ENCODE measurements at places on chromosomes 1 and 21.

DNA sequence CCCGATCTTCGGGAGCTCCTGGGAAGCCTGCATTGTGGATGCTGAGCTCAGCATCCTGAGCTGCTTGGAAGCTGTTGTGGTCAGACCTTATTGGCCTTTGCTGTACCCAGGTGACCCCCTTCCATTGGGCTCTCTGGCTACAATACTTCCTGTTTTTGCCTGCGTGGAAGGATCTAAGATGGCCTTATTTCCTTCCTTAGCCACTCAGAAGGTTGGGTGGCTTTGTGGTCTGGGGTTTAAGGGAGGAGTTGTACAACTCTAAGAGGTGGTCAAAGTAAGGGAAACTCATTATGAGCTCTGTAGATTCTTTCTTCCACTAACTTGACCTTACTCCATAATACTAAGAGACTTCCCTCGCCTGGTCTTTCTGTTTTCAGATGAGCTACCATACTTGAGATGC lies 17.7 kb downstream of the PFKFB2 start:
- DNase-seq = no peak

- peak; percentile 18 for DNase-seq
Measured at GRCh38 chr1:186244825-186245224, 130.2 kb downstream of the TPR start.

- no peak for DNase-seq
Measured at GRCh38 chr1:13775916-13776315, 75.9 kb downstream of the PRDM2 start.

DNA sequence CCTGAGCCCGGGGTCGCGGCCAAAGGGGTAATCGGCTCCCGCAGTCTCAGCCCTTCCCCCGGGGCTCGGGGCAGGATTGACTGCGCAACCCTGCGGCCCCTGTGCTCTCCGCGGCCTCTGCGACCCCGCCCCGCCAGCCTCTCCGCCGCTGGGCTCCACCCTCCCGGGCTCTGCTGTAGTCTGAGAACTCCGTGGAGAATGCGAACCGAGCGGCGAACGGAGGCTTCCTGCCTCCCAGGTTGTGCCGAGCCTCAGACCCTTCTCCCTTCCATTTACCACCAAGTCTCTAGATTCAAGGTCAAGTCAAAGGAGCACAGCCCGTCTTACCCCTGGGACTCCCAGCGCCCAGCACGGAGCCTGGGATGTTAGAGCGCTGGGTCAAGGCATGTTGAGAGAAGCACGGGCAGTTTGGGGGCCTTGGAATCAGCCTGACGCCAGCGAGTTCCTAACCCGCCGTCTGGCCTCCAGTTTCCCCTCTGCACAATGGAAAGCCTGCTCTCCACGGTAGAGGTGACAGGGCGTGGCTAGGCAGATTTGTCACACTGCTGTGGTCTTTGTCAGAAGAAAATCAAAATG lies 3.0 kb downstream of the ATP2B4 start:
- DNase-seq = no peak

- DNase-seq = no peak
Measured at GRCh38 chr1:234528074-234528865, 49.3 kb upstream of the TARBP1 start.

GRCh38 chr1:16612332-16613172 lies 812 bp downstream of the NBPF1 start:
- DNase-seq = peak; percentile 68

DNA sequence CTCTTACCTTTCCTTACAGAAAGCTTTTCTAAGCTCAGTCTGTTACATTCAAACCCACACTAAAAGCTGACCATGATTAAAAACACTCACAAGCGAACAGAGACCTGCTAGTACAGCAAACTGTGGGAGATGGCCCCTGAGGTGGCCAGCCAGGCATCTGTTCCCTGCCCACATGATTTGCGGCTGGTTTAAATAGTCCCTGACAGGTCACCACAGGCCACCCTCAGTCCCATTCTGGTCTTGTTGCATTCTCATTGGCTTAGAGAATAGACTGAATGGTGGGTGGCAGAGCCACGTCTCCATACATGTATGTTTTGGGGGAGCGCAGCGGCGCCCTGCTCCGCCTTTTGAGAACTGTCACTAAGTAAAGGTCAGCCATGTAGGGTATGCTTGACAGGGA lies 2.3 kb upstream of the ACTA1 start:
- no peak for DNase-seq

DNA sequence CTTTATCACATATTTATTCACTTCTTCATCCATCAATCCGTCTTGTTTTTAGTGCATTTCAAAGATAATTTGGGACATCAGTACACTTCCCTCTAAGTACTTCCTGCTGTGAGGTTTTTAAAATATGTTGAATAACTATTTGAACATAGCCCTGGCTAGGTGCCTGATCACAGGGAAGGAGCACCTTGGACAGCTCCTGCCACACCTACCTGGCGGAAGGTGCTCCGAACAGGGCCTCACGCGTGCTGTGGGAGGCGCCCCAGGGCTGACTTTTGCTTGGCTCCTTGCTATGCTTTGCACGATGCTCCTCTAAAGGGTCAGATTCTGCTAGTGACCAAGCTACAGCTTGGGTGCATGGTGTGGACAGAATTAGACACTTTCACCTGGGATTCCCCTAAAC lies 4.9 kb upstream of the ATXN7L2 start:
- DNase-seq = peak; percentile 52

DNA sequence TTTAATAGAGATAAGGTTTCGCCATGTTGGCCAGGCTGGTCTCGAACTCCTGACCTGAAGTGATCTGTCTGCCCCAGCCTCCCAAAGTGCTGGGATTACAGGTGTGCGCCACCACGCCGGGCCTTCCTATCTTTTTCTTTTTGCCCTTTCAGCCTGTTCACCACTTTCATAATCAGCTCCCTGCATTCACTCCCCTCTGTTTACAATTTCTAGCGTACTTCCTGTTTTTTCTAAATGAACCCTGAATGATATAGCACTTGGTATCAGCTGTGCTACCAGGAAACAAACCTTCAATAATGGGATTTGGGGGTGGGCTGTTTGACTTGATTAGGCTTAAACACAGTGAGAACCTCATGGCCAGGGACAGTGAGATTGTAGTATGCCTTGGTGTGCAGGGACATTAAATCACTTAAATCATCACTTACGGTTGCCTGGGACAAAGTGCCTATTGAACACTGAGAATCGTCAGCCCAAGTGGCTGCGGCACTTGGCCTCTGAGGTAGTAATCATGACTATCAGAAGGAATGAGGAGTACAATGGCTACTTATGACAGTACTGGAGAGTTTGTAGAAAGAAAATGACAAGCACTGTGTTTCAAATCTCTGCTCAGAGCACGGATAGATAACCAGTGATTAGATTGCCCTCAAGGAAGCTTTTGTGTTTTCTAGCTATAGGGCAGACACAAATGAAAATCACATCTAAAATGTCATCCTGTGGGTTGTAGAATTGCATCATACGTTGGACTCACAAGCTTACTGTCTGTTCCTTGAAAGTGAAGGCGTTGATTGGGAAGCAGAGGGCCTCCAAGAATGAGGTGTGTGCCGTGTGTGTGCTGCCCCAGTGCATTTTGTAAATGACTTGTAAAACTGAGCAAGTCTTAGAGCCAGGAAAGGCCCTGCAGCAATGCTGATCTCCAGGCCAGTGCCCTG lies 661.8 kb downstream of the MATN1 start:
- no peak for DNase-seq

GRCh38 chr1:118711356-118711755 lies 276.8 kb downstream of the TBX15 start:
- DNase-seq = no peak

DNA sequence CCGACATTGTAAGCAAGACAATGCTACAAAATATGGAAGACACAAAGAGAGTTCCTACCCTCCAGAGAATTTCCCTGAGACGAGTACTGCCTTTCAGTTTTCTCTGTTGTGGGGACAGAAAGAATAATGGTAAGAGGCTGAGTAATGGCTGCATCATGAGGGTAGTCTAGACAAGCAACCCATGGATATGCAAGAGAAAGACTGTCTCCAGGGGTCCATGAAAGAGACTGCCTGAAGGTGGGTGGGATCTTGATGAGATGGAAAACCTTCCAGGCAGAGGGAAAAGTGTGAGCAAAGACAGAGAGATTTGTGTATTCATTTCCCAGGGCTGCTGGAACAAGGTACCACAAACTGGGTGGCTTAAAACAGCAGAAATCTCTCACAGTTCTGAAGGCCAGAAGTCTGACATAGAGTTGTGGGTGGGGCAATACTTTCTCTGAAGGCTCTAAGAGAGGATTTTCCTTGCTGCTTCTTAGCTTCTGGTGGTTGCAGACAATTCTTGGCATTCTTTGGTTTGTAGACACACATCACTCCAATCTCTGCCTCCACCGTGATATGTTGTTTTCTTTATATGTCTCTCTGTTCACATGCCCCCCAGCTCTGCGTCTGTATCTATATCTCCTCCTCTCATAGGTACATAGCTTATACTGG lies 41.4 kb downstream of the ANP32E start:
- no peak for DNase-seq

DNA sequence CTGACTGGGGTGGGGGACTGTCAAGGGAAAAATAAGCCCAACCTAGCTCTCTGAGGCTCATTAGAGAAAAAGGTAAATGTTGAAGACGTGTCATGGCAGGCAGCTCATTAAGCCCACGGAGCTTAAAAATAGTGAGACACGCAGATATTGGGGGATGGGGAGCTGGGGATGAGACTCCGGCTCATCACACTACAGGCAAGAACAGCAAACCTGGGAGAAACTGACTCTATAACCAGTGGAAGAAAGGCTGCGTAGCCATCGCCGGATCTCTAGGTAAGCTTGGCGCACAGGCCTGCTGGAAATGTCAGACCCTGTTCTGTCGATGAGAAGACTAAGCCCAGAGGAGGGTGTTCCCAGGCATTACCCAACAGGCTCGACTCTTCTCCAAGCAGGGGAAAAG lies 78.0 kb downstream of the SYT2 start:
- no peak for DNase-seq

- peak; percentile 11 for DNase-seq
Measured at GRCh38 chr1:40315795-40316594, 1.1 kb downstream of the COL9A2 start.

- no peak for DNase-seq
Measured at GRCh38 chr1:192844360-192844759, 35.5 kb downstream of the RGS2 start.

GRCh38 chr1:52659356-52659755 lies 26.4 kb downstream of the SHISAL2A start:
- peak; percentile 82 for DNase-seq

GRCh38 chr1:42730988-42731387 lies 9.0 kb downstream of the CLDN19 start:
- DNase-seq = peak; percentile 62

GRCh38 chr1:88973520-88974137 lies 18.8 kb downstream of the KYAT3 start:
- peak; percentile 53 for DNase-seq

DNA sequence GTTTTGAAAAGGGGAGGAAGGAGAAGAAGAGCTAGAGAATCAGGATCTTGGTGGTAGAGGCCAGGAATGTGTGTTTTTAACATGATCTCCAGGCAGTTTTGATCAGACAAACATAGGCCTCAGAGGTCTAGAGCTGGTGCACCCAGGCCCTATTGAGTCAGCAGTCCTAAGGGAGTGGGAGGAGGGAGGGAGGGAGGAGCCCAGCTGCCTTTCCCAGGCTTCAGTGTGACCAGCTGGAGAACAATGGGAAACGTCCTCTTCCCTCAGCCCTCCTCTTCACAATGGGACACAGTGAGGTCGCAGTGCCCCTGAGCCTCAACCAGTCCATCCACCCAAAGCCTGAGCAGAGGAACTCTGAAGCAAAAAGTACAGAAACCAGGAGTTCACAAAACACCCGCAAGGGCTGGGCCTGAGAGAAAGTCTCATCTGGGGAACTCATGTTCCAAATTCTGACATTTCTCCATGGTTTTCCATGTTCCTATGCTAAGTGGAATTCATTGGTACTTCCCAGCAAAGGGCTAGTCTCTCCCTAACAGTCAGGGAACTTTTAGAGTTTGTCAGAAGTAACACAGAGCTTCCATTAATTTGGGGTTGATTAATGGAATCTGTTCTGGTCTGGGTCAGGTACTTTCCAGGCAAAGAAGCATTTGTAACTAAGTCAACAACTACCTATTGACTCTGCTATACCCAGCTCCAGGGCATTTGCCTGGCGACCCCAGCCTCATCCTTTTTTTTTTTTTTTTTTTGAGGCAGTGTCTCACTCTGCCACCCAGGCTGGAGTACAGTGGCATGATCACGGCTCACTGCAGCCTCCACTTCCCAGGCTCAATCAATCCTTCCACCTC lies 37.5 kb downstream of the ELAPOR1 start:
- DNase-seq = peak; percentile 66

DNA sequence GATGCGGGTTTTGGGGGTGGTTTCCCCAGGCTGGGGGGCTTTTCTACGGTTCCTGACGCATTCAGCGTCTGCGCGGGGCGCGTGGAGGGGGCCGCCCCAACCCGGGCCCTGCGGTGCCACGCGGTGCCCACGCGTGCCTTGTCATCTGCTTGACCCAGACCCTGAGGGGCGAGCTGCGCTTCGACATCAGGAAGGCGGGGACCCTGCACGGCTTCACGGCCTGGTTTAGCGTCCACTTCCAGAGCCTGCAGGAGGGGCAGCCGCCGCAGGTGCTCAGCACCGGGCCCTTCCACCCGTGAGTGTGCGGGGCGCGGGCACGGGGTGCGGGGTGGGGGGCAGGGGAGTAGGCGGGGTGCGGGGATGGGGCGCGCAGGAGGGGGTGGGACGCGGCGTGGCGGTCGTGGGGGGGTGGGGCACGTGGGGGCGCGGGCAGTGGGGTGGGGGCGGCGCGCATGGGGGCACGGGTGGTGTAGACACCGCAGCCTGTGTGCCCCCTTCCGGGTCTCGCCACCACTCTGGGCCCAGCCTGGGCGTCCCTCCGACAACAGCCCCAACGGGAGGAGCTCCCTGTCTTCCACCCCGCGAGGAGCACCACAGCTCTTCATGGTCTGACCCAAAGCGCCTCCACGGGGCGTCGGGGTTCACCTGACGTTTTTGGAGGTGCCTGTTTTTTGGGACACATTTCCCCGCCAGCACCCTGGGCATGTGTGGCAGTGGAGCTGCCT lies 26.3 kb downstream of the PRMT2 start:
- no peak for DNase-seq

- no peak for DNase-seq
Measured at GRCh38 chr21:8993284-8993942, 1528.0 kb upstream of the TPTE start.

- DNase-seq = peak; percentile 54
Measured at GRCh38 chr1:203593723-203594122, 32.9 kb upstream of the ATP2B4 start.

- no peak for DNase-seq
Measured at GRCh38 chr1:197453376-197454058, 185.5 kb downstream of the CRB1 start.

DNA sequence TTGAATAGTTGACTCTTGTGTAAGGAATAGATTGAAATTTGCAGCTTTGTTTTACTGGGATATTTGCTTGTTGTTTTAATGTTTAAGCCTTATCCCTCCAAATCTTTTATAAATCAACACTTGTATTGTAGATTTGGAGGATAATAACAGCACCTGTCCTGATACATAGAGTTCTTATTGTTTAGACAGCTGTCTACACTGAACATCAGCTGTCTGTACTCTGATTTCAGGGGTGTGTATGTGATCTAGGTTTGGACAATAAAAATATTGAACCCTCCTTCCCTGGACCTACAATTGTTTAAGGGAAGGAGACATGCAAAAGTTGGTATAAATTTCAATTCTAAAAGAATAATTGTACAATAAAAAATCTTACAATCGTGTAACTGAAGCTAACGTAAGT lies 48.3 kb upstream of the DPH5 start:
- DNase-seq = no peak

- no peak for DNase-seq
Measured at GRCh38 chr1:236809148-236809547, 14.1 kb downstream of the MTR start.
